Omental fat pad (tissue), 4 donors: ENCODE measurements at places on chromosomes 6 and 20. TPM values are rescaled to one million over a fixed set of nuclear protein-coding genes. Genes with fewer than 3 reads are reported as not detected.

Gene CTCFL
- not detected for total RNA-seq

- no peak for DNase-seq
Observed at GRCh38 chr20:36303020-36303595, 3.0 kb upstream of the DLGAP4 start.

DNA sequence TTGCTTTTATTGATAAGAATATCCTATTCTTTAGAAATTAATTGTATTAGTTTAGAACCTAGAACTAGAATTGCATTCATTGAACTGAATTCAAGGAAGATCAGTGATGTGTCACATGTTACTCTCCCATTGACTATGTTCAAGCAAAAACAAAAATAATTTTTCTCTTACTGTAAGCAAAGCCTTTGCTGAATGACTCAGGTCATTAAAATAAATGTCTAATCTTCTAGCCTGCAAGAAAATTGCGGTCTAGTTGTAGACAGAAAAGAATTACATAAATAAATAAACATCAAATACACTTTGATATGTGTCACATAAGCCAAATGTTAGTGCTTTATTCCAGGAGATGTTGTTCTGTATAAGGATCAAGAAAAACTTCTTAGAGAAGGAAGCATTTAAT, 387.9 kb downstream of the ADGRB3 start:
- DNase-seq = no peak

DNA sequence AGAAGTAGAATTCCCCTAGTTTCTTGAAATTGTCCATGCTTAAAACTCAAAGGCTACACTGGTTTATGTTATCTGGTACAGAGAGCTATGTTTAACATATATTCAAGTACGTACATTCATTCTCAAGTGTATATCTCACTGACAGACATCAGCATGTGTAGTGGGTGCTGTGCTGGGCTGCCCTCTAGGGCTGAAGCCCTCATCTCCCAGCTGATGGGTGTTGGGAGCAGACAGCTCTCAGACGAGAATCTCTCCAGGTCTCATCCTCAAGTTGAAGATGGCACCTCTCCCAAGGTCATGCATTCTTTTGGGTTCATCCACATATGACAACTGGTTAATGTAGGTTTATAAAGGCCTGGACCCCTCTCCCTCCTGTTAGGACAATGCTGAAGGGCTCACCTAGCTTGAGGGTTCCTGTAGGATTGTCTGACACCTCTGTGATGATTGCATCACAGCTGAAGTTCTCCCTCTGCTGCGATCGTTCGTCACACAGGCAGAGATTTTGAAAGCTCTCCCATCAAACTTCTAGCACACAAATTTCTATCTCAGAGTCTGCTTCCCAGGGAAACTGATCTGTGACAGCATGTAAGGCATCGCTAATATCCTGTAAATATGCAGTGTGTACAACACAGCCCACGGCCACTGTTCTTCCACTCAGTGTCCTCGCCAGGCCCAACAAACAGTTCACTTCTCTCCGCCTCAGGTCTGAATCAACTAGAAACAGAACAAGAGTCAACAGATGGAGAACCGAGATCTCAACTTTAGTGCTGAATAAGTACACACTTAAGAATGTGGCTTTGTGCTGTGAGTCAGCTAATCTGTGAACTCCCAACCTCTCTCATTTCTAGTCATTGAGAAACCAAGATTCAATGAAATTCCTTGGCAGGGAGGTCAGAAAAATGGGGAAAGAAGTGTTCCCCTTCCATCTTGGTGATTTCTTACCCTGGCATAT, 43.2 kb downstream of the PREP start:
- no peak for DNase-seq

DNA sequence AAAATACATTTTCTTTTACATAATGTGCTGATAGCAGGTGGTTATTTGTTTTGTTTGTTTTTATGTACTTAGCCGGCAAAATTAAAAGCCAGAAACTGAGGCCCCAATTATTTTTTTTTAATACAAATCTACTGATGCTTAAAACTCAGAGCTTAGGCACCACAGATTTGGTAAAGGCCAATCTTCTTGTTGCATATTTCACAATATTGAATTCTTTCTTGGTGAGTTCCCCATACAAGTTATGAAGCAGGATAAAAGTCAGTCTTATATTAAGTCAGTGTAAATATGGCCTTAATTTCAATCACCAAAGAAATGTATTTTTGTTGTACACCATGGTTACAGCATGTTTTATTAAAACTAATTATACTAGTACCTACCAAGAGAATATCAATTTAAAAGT, 16.3 kb upstream of the ZDHHC14 start:
- DNase-seq = no peak
